Activated T-cell treated with anti-CD3 and anti-CD28 coated beads, Interleukin-2, amount 50 U/mL, for 48 hours (primary cell): ENCODE measurements at places on chromosomes 13 and 19.

GRCh38 chr13:65488606-65489005 lies 1741.5 kb downstream of the PCDH9 start:
- DNase-seq = no peak

GRCh38 chr13:54347531-54347930 lies 1318.9 kb downstream of the OLFM4 start:
- DNase-seq = no peak

DNA sequence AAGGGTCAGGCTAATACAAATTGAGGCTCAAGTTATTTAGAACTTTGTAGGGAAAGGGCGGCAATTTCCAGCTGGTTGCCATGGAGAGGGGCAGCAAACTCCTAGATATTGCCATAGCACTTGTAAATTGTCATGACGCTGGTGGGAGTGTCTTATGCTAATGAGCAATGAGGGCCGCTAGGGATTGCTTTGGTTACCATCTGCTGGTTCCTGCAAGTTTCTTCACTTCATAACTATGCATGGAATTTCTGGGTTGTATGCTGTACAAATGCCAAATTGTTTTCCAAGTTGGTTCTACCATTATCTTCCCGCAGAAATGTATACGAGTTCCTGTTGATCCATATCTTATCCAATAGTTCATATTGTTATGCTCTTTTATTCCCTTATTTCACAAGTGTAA lies 1339.4 kb downstream of the EFNB2 start:
- DNase-seq = no peak

DNA sequence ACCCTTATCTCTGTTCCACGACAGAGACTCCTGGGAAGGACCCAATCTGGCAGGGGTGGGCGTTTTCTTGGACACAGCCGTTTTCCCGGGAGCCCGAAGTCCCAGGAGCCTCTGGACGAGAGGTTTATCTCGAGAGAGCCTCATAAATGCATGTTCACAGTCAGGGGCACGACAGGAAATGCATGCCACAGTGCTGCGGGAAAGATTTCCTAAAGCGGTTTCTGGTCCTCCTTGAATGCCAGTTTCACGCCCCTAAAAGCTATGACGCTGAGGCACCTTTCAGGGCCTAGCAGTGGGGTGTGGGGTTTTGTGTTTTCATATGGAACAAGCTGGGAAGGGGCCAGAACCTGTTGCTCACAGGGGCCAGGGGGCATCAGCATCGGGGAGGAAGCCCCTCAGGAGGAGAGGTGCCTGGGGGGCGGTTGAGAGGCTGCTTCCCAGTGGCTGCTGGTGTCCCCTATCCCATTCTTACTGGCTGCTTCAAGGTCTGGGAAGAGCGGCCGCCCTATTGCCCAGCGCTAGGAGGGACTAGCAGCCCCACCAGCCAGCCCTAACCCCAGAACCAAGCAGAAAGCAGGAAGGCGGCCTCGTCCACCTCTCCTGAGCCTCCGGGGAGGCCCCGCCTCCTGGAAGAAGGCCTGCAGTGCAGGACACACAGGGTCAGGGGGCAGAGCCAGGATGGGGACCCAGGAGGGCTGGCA lies 157.0 kb downstream of the KDM4B start:
- DNase-seq = no peak

DNA sequence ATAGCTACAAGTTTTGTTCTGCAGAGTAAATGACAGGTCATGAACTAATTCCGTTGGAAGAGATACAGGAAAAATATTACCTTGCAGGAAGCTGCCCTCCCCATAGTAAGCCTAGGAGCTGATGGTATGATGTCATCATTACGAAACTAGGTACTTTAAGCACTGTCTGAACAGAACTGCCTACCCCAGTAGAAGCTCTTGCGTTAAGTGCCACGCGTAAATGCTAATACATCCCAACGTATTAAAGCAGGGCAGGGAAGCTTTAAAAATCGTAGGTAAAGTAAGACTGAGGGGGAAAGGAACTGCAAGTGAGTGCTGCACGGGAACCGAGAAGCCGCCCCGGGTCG lies 572 bp downstream of the UGGT2 start:
- no peak for DNase-seq
